CD8-positive, alpha-beta T cell (primary cell): ENCODE measurements at places on chromosomes 12 and 14.

DNA sequence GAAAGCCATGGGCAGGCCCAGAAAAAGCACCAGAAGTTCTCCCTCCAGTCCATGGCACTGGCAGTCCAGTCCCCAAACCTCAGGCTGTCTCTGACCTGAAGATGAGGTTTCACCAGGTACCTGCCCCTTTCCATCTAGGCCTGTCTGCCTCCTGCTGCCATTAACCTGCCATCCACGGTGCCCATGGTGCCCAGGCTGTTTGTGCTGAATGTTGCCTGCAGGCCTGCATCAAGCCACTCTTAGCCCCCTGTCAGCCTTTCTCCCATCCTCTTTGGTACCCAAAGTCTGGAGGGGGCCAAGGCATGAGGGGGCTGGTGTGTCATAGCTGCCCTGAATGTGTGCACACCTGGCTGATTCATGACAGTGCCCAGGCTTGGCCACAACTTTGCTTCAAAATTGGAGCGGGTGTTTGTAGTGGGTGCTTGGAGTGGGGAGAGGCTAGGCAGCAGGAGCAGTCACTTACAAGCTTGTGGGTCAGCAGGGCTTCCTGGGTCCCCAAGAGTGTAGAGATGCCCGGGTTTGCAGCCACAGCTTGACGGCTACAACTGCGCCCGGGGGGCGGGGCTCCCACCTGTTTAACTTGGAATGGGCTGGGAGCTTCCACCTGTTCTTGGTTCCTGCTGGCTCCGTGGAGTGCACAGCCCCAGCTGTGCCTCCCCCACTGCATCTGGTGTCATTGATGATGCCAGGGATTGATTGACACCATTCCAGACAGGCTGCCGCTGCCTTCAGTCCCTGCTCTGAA, 88.5 kb downstream of the GPHN start:
- DNase-seq = no peak

- no peak for DNase-seq
These were observed 5.4 kb upstream of the TBX3 start for GRCh38 chr12:114689075-114689994.

- no peak for DNase-seq
These were observed 132.8 kb upstream of the CPM start for GRCh38 chr12:69065775-69066174.

- DNase-seq = peak; percentile 60
These were observed 3.6 kb downstream of the SMARCD1 start for GRCh38 chr12:50088577-50089335.

GRCh38 chr14:100446572-100446971, 123.4 kb downstream of the SLC25A47 start:
- no peak for DNase-seq

DNA sequence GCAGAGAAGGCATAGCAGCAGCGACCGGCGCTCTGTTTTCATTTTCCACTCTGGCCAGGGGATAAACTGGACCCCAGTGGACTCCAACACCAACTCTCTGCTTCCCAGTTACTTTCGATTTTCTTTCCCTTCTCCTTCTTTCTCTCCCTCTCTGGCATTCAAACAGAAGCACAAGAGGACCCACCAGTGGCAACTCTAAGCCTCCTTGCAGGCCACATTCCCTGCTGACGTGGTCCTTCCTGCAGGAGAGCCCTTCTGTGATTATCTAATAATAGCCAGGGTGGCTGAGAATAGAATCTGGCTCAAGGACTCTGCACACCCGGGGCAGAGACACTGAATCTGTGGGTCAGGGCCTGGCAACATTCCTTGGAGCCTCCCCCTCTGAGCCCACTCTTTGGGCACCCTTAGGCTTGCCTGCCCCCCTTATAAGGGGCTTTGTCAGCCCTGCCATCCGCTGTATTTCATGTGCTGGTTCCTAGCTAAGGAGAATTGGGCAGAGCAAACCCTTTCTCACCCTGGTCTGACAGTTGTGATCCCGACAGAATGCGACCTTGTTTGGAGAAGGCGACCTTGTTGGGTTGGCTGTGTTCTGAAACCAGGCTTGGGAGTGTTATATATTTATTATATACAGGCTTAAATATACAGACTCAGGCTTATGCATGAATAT, 8.2 kb upstream of the HOXC6 start:
- DNase-seq = no peak

DNA sequence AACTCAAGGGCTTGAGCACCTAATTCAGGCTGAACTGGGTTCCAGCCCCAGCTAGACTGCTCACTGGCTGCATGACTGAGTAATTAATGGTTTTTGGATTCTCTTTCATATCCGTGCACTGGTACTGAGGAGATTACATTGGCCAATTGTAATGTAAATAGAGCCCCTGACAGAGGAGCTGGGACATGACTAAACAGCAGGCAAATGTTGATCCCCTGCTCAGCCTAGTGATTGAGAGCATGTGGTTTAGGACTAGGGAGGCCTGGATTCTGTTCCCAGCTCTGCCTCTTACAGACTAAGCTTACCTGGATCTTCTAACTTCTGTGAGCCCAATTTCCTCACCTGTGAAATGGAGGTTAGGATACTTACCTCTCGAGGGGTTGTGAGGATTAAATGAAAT, 204.3 kb downstream of the ESR2 start:
- DNase-seq = no peak

DNA sequence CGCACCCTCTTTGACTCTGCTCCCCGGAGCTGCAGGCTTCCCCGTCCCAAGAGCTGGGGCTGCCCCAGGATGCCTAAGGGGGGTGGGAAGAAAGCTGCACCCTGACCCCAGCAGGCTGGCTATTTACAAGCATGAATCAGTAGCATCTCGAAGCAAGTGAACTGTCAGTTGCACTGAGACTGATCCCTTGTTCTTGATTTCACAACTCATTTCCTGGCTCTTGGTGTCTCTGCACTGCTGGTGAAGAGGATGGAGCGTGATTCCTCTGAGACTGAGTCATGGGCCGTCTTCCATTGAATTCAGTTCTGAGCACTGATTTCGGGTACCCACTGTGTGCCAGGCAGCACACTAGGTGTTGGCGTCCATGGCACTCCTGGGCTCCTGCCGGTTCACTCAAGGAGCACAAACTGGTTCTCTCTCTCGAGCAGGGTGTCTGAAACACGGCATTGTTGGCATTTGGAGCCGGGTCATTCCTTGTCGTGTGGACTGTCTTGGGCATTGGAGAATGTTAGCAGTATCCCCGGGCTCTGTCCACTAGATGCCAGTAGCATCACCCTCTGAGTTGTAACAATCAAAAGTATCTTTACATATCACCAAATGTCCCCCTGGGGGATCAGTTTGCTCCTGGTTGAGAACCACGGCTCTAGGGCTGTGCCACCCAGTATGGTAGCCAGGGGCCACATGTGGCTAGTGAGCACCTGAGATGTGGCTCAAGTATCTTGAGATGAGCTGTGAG, 86.9 kb downstream of the RIN3 start:
- DNase-seq = no peak

GRCh38 chr12:56998981-56999380, 7.4 kb downstream of the ZBTB39 start:
- no peak for DNase-seq

GRCh38 chr14:75539561-75540478, 17.6 kb downstream of the BATF start:
- DNase-seq = peak; percentile 27
